ENCODE measurements at places on chromosomes 12 and 14. TPM values are rescaled to one million over a fixed set of nuclear protein-coding genes. Genes with fewer than 3 reads are reported as not detected.
A peak's percentile ranks its signal among the peaks of the same experiment; 100 is the strongest.

DNA sequence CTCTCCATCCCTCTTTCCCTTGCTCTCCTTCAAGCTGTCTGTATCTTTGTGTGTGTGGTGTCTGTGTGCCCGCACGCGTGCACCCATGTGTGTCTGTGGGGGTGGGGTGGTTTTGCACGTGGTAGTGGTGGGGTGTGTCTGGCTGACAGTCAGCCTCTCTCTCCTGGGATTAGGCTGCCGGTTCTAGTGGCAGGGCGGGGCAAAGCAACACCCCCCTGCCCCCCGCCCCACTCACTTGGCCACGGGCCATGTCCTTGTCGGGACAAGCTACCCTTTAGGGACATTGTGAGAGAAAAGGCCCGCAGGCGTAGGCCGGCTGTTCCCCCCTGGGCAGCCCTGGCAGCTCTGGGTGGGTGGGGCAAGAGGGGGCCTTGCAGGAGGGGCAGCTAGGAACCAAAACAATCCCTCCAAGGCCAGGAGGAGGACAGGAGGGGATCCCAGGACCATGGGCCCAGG, 182.6 kb downstream of the ALG10 start:
- no peaks in the 10 kb centered on the region for H3K4me1 ChIP-seq
- DNase-seq = no peak
- no peaks in the 10 kb centered on the region for H3K36me3 ChIP-seq
- H3K4me3 ChIP-seq = no peak overlapping the region
- no peak overlapping the region for H3K27ac ChIP-seq

DNA sequence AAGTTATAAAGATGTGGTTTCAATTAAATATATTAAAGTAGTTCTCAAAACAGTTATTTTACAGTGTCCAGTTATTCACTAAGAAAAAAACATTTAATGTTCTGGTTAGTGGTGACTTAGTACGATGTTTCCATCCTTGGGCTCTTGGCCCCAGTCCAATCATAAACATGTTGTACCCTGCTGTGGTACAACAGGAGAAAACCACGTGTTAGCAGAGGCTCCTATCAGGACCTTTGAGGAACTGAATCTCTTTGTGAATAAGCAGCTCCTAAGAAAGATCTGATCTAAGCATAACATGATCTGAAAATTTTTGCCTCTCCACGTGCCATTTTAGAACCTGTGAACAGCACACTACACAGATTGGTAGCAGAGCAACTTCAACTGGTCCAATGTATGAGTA, 234.0 kb downstream of the SYT1 start:
- no peak overlapping the region for H3K27ac ChIP-seq
- H3K27me3 ChIP-seq = no peaks in the 10 kb centered on the region
- H3K4me3 ChIP-seq = no peak overlapping the region
- DNase-seq = no peak
- no peaks in the 10 kb centered on the region for H3K36me3 ChIP-seq

DNA sequence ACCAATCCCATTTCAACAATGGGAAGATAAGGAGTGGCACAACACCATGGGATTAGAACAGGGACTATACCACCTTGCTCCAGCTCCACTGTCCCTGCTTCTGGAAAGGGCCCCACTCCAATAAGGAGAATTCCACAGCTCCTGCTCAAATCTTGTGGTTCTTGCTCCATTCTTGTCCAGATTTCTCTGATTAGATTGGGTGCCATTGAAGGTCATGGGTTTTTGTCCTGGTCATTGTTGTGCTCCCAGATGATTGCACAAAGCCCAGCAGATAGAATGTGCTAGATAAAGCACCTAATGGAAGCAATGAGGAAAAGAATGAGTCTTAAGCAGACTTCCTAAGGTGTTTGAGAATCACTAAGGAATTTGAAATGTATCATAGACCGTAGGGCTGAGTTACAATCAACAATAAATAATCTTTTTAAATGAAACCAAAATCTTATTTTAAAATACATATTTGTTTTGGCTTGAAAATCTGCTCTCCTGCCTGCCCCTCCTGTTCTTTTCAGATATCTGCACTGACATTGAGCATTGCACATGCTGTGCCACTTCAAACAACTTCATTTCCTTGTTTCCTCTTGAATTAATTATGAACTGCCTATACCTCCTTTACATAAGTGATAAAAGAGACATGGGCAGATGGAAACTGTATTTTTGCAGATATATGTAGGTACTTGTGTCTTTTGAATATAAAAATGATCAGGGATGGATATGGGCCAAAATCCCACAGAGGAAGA, 115.9 kb downstream of the FGD4 start:
- H3K27ac ChIP-seq = no peak overlapping the region
- H3K27me3 ChIP-seq = no peaks in the 10 kb centered on the region
- no peaks in the 10 kb centered on the region for H3K36me3 ChIP-seq
- no peak for DNase-seq
- no peak overlapping the region for H3K4me3 ChIP-seq

DNA sequence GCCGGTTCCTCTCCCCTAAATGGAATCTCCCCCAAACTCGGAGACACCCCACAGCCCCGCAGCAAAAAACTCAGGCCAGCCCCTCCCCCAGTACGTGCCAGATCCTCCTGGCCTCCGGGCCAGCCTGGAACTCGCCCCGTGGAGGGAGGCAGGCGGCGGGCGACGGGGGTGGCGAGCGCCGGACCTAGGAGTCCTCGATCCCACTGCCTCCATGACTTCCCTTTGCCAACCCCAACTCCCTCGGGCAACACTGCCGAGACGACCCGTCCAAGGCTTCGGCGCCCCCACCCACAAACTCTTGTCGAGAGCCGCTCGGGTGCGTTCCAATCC, 400 bp downstream of the ADCY6 start:
- no peak for DNase-seq
- no peaks in the 10 kb centered on the region for H3K27me3 ChIP-seq

DNA sequence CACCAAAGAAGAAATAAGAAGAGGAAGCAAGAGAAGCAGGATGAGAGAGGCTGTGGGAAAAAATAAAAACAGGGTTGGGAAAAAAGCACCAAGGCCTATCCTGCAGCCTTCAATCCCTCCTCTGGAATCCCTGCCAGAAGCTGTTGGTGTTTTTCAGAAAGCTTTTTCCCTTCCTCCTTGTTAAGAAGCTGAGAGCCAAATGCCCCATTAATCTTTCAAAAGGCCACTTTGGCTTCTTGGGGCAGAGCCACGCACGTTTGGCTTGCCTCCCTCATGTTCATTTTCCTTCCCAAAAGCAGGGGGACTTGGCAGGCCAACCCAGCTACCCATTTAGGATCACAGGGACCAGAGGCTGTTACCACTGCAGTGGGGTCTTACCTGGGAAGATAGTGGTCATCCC, 365.3 kb downstream of the NUAK1 start:
- DNase-seq = peak; percentile 22
- H3K4me1 ChIP-seq = peaks cover 9% of the 10 kb centered on the region
- H3K4me3 ChIP-seq = no peak overlapping the region
- H3K27me3 ChIP-seq = no peaks in the 10 kb centered on the region
- no peaks in the 10 kb centered on the region for H3K36me3 ChIP-seq

DMAC2L gene
- total RNA-seq = 21.7 TPM

BEGAIN gene
- total RNA-seq = not detected

Data from uterus (tissue), 4 donors.